ENCODE measurements at places on chromosomes 12 and 14. TPM values are rescaled to one million over a fixed set of nuclear protein-coding genes. Genes with fewer than 3 reads are reported as not detected.

DNA sequence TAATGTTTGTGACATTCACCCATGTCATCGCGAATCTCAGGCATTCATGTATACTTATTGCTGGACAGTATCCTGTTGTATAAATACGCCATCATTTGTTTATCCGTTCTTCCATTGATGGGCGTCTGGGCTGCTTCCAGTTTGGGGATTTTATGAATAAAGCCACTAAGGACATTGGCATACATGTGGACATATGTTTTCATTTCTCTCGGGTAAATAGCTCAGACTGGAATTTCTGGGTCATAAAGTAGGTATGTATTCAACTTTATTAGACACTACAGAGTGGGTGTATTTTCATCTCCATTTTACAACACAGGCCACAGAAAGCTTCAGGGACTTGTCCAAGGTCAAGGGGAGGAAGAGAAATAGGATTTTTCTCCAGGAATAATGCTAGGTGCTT, 48.9 kb downstream of the HRK start:
- ATAC-seq, result no peak

Gene MUCL1
- not detected for total RNA-seq

DNA sequence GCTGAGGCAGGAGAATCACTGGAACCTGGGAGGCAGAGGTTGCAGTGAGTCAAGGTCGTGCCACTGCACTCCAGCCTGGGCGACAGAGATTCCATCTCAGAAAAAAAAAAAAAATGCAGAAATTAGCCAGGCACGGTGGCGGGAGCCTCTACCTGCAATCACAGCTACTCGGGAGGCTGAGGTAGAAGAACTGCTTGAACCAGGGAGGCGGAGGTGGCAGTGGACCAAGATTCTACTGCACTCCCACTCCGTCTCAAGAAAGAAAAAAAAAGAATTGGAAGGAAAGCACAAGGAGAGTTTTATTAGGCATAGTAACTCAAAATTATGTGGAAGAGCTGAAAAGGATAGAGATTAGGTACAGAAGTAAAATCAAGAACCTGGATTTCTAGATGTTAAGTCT, 20.8 kb upstream of the AMHR2 start:
- ATAC-seq, result no peak

DNA sequence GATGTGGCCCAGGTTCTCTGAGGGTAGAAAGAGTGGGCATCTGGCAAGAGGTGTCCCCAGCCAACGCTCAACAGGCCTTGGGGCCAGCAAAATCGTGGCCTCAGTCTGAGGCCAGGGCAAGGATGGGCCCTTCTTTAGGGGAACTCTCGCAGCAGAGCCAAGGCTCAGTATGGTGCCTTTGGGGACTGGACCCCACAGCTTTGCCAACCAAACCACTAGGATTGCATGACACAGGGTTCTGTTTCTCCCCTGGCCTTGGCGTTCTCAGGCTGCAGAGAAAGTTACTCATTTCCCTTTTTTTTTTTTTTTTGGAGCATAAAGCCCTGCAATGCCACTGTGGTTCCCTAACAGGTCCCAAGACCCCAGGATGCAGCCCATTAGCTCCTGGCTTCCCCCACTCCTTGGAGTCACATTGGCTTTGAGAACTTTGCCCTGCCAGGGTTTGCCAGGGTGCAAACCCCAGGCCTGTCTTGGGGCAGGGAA, 100.6 kb downstream of the LGMN start:
- ATAC-seq, result no peak
